ENCODE measurements at places on chromosomes 11 and 22.

GRCh38 chr22:30824096-30824495 is 129.4 kb downstream of the OSBP2 start:
- no peak for DNase-seq

- DNase-seq = no peak
Measured at GRCh38 chr22:44359496-44360110, 46.9 kb upstream of the SHISAL1 start.

- no peak for DNase-seq
Measured at GRCh38 chr22:36964106-36964505, 50.7 kb downstream of the CSF2RB start.

- DNase-seq = no peak
Measured at GRCh38 chr11:729492-730074, 17.7 kb upstream of the TALDO1 start.

- no peak for DNase-seq
Measured at GRCh38 chr11:34290926-34291325, 66.9 kb downstream of the ABTB2 start.

GRCh38 chr11:132639403-132639802 is 892.9 kb downstream of the OPCML start:
- DNase-seq = no peak

GRCh38 chr11:45659818-45660160 is 5.6 kb downstream of the CHST1 start:
- DNase-seq = peak; percentile 90
